Activated B cell treated with CpG ODN at 0.5 μM for 24 hours (primary cell): ENCODE measurements at places on chromosomes 5 and 9. TPM values are rescaled to one million over a fixed set of nuclear protein-coding genes. Genes with fewer than 3 reads are reported as not detected.
A peak's percentile ranks its signal among the peaks of the same experiment; 100 is the strongest.

The UNC13B gene
- 0.53 and 0.78 TPM in 2 replicates for total RNA-seq

The PLAC8L1 gene
- 0.37 and 0.78 TPM in 2 replicates for total RNA-seq

The OR1Q1 gene
- total RNA-seq = not detected in 2 replicates

The CDH12 gene
- not detected in 2 replicates for total RNA-seq

The PCDHB10 gene
- total RNA-seq = 0.07 TPM in 1 of 2 replicates, not detected in the other

The DMRT3 gene
- total RNA-seq = not detected in 2 replicates

The RNF14 gene
- total RNA-seq = 30.0 and 30.4 TPM in 2 replicates

The KCNV2 gene
- total RNA-seq = not detected in 2 replicates

The TNFSF8 gene
- 0.69 and 1.0 TPM in 2 replicates for total RNA-seq

The EIF4EBP3 gene
- 14.4 and 18.2 TPM in 2 replicates for total RNA-seq

The UNC5A gene
- not detected in 2 replicates for total RNA-seq

The MEF2C gene
- total RNA-seq = 348 and 359 TPM in 2 replicates

The SLC27A6 gene
- not detected in 2 replicates for total RNA-seq

The CNTNAP3B gene
- 0.64 TPM in 1 of 2 replicates, not detected in the other for total RNA-seq

The GPR150 gene
- 0.60 and 1.1 TPM in 2 replicates for total RNA-seq

The SPATA31A3 gene
- total RNA-seq = not detected in 2 replicates

The FRMD3 gene
- total RNA-seq = 0.91 and 1.3 TPM in 2 replicates

GRCh38 chr9:111917201-111917600 is 20.6 kb downstream of the UGCG start:
- H3K4me3 ChIP-seq = peak overlapping the region; percentile 44
- peaks cover 69% of the 10 kb centered on the region for H3K36me3 ChIP-seq
- peaks cover 80% of the 10 kb centered on the region for H3K4me1 ChIP-seq
- no peak for DNase-seq
- no peaks in the 10 kb centered on the region for H3K27me3 ChIP-seq

GRCh38 chr5:15286650-15287049 is 213.3 kb upstream of the FBXL7 start:
- H3K27me3 ChIP-seq = no peaks in the 10 kb centered on the region
- no peak overlapping the region for H3K27ac ChIP-seq
- DNase-seq = no peak
- H3K4me1 ChIP-seq = no peaks in the 10 kb centered on the region
- no peak overlapping the region for H3K4me3 ChIP-seq

GRCh38 chr9:128275198-128276007 is at the start of gene GOLGA2:
GOLGA2 (minus strand) TSS chr9:128276007; CDS start chr9:128275976, 31 bp downstream.
- H3K4me1 ChIP-seq = peaks cover 27% of the 10 kb centered on the region
- H3K27me3 ChIP-seq = no peaks in the 10 kb centered on the region
- H3K36me3 ChIP-seq = peaks cover 27% of the 10 kb centered on the region
- peak within 1 kb of the TSS; percentile 97 for H3K4me3 ChIP-seq
- DNase-seq = no peak

GRCh38 chr9:84139296-84140070 is 158.9 kb downstream of the RMI1 start:
- peaks cover 38% of the 10 kb centered on the region for H3K27me3 ChIP-seq
- H3K27ac ChIP-seq = no peak overlapping the region
- H3K36me3 ChIP-seq = no peaks in the 10 kb centered on the region
- peak overlapping the region; percentile 83 for H3K4me3 ChIP-seq

DNA sequence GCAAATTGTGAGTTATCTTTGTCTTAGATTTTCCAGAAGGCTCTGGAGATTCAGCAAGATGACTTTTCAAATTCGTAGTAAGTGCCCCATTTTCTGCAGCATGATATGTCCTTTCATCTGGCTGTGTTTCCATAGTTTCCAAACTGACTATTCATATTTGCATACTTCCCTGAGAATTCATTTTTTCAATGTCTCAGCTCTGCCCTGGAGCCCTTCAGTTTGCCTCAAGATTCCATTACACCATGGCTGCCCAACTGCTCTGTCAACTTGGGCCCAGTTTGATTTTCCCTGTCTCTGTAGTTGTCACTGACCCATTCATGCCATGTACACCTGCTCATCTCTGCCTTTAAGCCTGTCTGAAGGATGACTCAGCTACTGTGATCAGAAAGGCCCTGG is 94.2 kb upstream of the RUSC2 start:
- no peak overlapping the region for H3K27ac ChIP-seq
- peaks cover 6% of the 10 kb centered on the region for H3K27me3 ChIP-seq
- no peaks in the 10 kb centered on the region for H3K36me3 ChIP-seq
- no peaks in the 10 kb centered on the region for H3K4me1 ChIP-seq
- DNase-seq = no peak

DNA sequence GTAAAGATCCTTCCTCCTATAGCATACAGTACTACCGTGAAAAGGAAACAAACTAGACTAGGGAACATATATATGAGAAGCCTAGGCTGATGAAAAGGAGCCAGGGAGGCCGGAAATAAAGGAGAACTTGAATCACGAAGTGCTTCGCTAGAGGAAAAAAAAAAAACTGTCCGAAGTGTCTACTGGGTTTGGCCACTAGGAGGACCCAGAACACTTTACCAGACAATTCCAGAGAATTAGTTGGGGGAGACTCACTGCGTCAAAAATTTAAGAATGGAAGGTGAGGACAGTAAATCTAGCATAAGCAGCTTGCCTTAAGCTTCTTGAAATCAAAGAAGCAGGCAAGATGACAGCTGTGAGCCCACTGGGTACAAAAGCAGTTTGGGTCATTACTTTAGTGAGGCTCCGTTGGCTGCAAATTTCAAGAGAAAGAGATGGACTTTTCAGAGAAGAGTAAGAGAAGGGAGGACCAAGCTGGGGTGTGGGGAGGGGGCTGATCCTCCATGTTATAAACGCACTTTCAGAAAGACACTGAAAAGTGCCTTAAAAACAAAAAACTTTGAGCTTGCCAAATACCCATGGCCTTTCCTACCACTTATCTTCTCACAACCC is 47.4 kb downstream of the P4HA2 start:
- peaks cover 24% of the 10 kb centered on the region for H3K4me1 ChIP-seq

DNA sequence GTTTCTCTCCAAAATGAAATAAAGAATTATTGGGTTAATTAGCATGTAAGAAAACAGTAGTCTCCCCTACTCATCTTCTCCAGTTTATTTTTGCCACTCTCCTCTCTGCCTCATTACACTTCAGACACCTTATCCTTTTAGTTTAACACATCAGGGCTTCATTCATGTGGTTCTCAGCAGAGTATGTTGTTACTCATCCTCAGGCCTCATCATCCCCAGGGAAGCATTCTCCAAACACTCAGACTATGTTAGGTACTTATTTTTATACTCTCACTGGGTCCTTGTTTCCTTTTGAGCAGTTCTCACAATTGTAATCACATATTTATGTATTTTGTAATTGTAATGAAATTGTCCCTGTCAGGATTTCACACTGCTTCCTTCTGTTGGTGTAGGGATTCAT is 470.5 kb downstream of the PDE4D start:
- H3K27ac ChIP-seq = no peak overlapping the region
- no peak overlapping the region for H3K4me3 ChIP-seq
- no peak for DNase-seq
- no peaks in the 10 kb centered on the region for H3K27me3 ChIP-seq

GRCh38 chr5:157596487-157596886 is 20.9 kb upstream of the ADAM19 start:
- peak overlapping the region; percentile 42 for H3K4me3 ChIP-seq
- H3K36me3 ChIP-seq = peaks cover 2% of the 10 kb centered on the region
- peaks cover 97% of the 10 kb centered on the region for H3K4me1 ChIP-seq
- H3K27me3 ChIP-seq = no peaks in the 10 kb centered on the region

- H3K27me3 ChIP-seq = no peaks in the 10 kb centered on the region
- peaks cover 8% of the 10 kb centered on the region for H3K4me1 ChIP-seq
- no peak overlapping the region for H3K27ac ChIP-seq
- peaks cover 59% of the 10 kb centered on the region for H3K36me3 ChIP-seq
- H3K4me3 ChIP-seq = no peak overlapping the region
Measured at GRCh38 chr5:131466171-131466766, 168.8 kb downstream of the RAPGEF6 start.

- no peak overlapping the region for H3K4me3 ChIP-seq
- H3K27me3 ChIP-seq = peaks cover 6% of the 10 kb centered on the region
- H3K27ac ChIP-seq = no peak overlapping the region
- no peak for DNase-seq
Measured at GRCh38 chr5:168165977-168166376, 125.5 kb upstream of the WWC1 start.

GRCh38 chr5:169805527-169805934 is 168.5 kb downstream of the DOCK2 start:
- no peaks in the 10 kb centered on the region for H3K27me3 ChIP-seq
- peak overlapping the region; percentile 74 for H3K27ac ChIP-seq
- peak overlapping the region; percentile 6 for H3K4me3 ChIP-seq
- DNase-seq = peak; percentile 35

GRCh38 chr9:119284118-119284517 is 85.1 kb downstream of the BRINP1 start:
- peaks cover 8% of the 10 kb centered on the region for H3K27me3 ChIP-seq
- no peak for DNase-seq
- no peaks in the 10 kb centered on the region for H3K4me1 ChIP-seq
- no peaks in the 10 kb centered on the region for H3K36me3 ChIP-seq
- H3K4me3 ChIP-seq = no peak overlapping the region
- no peak overlapping the region for H3K27ac ChIP-seq

- peaks cover 3% of the 10 kb centered on the region for H3K4me1 ChIP-seq
- H3K4me3 ChIP-seq = no peak overlapping the region
- H3K27me3 ChIP-seq = peaks cover 15% of the 10 kb centered on the region
Measured at GRCh38 chr5:138605254-138605972, 30.2 kb upstream of the HSPA9 start.

DNA sequence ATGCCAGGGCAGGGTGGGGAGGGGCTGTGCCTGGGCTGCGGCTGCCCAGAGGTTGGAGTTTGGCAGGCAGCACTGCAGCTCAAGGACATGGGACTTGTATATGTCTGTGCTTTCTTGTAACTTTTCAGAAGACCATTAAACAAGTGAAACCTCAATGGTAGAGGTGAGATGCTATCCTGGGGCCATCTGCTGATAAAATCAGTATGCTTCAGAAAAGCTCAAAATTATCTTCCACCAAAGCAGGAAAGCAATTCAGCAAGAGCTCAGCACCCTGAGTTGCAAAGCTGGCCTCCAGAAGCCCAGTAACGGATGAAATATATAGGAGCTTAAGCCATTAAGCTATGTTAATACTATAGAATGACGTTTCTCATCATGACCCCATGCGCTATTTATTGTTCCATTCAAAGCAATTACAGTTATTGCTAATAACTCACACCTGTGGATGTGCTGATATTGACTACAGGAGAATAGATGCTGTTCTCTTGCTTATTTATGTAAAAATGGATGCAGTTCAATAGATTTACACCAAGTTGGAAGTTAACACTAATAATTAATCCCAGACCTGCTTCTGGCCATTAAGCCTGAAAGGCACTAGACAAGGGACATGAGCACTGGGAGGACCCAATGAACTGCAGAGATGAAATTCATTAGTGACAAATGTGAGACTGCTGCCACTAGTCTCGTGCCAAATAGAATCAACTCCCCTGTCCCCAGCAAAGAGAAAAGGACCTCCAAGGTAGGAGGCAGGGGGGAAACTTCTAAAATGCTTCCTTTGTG is 316.3 kb upstream of the PANK3 start:
- DNase-seq = no peak
- H3K36me3 ChIP-seq = no peaks in the 10 kb centered on the region
- H3K27me3 ChIP-seq = peaks cover 15% of the 10 kb centered on the region
- no peak overlapping the region for H3K4me3 ChIP-seq

DNA sequence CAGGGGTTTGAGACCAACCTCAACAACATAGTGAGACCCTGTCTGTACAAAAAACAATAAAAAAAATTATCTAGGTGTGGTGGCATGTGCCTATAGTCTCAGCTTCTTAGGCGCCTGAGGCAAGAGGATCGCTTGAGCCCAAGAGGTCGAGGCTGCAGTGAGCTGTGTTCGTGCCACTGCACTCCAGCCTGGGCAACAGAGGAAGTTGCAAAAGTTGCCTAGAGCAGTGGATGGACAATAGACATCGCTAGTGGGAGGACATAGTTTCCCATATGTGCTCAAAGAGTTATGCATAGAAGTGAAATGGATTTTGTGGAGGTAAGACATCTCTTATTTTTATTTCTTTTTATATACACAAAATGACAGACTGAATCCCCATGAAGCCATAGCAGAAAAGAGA is 19.0 kb downstream of the HNRNPK start:
- H3K27me3 ChIP-seq = no peaks in the 10 kb centered on the region
- peaks cover 9% of the 10 kb centered on the region for H3K36me3 ChIP-seq
- no peak overlapping the region for H3K4me3 ChIP-seq
- no peak for DNase-seq
- no peak overlapping the region for H3K27ac ChIP-seq

DNA sequence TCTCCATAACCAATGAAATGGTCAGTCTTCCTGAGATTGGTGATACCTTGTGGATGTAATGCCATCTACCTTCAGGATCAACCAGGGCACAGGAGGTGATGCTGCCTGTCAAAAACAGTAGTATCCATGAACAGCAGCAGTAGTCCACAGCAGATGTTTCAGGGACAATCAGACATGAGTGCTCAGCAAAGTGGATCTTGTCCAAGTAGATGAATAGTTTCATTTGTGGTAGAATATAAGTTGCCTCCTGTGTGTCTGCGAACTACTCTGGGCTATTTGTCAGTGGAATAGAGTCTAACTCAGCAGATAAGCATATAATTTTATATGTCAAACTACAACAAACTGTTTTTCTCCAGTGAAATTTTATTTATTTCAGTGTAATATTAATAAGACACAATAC is 1860.1 kb upstream of the ACO1 start:
- H3K4me1 ChIP-seq = no peaks in the 10 kb centered on the region
- H3K27ac ChIP-seq = no peak overlapping the region
- H3K4me3 ChIP-seq = no peak overlapping the region
- no peak for DNase-seq
- no peaks in the 10 kb centered on the region for H3K27me3 ChIP-seq

DNA sequence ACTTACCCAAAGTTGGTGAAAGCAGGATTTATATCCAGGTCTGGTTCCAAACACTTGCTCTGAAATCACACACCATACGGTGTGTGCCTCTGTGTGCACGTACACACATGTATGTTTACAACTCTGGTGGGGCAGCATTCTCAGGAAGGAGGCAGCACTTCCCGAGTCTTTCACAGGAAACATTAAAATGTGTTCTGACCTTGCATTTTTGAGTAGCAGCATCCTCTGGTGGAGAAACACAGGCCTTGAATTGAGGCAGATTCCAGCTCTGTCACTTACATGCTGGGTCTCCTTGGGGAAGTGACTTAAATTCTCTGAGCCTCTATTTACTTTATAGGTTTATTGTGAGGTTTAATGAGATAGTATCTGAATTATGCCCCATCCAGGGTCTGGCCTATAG is 126.4 kb downstream of the RGS3 start:
- no peak for DNase-seq
- no peak overlapping the region for H3K27ac ChIP-seq
- H3K36me3 ChIP-seq = peaks cover 34% of the 10 kb centered on the region

- peaks cover 5% of the 10 kb centered on the region for H3K27me3 ChIP-seq
- peaks cover 11% of the 10 kb centered on the region for H3K4me1 ChIP-seq
- no peaks in the 10 kb centered on the region for H3K36me3 ChIP-seq
Measured at GRCh38 chr5:66814146-66814991, 218.2 kb downstream of the MAST4 start.

DNA sequence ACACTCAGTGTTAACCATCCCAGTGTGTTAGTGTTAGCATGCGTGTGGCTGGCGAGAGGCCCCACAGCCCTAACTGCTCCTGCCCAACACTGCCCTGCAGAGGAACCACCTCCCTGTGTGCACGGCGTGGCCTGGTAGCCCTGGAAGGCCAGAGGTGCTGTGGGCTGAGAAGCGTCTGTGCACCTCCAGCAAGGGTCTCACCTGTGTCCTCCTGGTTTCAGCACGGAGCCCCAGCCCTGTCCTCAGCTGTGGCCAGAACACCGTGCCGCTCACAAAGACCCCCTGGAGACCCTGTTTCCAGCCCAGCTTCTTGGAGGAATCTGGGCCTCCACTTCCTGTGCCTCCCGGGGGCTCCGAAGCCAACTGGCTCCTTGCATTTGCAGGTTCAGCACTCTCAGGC is 56.1 kb upstream of the NRARP start:
- no peak overlapping the region for H3K27ac ChIP-seq
- H3K4me1 ChIP-seq = no peaks in the 10 kb centered on the region
- no peaks in the 10 kb centered on the region for H3K27me3 ChIP-seq
- no peak overlapping the region for H3K4me3 ChIP-seq
